Stimulated activated CD4-positive, alpha-beta T cell treated with anti-CD3 and anti-CD28 coated beads, Interleukin-2, amount 100 ng/mL, for 48 hours (primary cell): ENCODE measurements at places on chromosomes 4 and X.

DNA sequence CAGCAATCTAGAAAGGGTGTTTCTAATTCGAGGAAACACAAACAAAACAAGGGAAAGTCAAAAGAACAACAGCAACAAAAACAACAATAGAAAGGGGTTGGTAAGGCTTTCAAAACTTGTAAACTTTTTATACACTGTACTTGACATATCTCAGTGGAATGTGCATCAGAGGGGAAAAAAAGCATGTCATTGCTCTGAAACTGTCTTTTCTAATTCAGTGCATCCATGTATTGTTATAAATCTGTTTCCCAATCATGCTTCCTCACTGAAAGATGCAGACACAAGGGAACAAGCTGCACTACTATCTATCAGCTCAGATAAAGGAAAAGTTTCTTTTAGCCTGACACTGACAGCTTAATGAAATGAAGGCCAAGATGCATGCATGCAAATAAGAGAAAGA is 44.2 kb upstream of the PCDH18 start:
- no peak for DNase-seq

DNA sequence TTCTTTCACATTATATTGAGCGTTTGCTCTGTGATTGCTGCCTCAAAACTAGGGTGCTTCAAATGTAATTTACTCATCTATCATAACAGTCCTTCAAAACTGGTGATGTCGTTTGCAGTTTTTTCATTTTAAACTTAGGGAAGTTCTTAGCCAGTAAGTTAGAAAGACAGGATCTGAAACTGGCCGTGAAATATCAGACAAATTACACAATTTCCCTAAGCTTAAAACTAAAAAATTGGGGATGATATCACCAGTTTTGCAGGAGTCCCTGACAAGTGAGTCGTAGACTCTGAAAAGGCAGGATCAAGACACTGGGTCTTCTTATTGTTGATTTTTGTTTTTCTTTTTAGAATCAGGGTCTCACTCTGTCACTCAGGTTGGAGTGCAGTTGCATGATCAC is 44.8 kb downstream of the MOB1B start:
- no peak for DNase-seq

DNA sequence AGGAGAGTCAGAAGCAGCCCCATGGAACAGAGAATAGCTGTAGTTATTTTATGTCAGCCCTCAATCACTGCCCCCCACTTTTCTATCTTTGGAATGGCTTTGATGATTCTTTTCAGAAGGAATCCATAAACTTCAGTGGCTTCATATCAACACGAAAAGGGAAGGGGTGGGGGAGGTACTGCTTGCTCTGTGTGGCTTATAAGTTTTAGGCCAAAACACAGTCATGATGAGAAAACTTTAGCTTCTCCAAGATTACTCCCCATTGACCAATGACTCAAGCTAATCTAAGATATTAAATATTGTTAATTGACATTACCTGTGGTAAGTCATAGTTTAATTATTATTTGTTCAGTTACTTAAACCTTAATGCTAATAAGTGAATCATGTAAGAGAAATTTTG is 669.6 kb upstream of the FAM241A start:
- DNase-seq: no peak

- DNase-seq: no peak
Observed at GRCh38 chr4:54675721-54676461, 18.1 kb downstream of the KIT start.

- DNase-seq: no peak
Observed at GRCh38 chr4:16691450-16691849, 207.0 kb downstream of the LDB2 start.

GRCh38 chr4:151198748-151199147 is 78.2 kb upstream of the PRSS48 start:
- DNase-seq: no peak

DNA sequence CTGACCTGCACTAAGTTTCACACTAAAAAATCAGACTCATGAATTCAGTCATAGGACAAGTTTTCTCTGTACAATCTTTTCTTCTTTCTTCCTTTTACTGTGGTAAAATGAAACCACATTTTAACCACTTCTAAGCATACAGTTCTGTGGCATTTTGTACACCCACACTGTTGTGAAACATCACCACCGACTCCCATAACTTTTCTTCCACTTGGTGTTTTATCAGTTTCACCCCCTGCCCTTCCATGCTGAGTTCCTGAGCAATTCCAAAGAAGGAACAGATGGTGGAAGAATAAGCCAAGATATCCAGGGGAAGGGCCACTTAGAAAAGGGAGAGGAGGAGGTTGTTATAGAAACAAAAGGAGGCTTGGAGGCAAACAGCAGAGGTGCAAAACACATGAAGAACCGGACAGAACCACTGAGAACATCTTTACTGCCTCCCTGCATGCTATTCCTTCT is 22.6 kb downstream of the SLC25A4 start:
- no peak for DNase-seq

- DNase-seq: no peak
Observed at GRCh38 chr4:58766763-58767162, 1656.6 kb upstream of the IGFBP7 start.

- DNase-seq: no peak
Observed at GRCh38 chr4:40192114-40193015, 4.5 kb upstream of the RHOH start.

DNA sequence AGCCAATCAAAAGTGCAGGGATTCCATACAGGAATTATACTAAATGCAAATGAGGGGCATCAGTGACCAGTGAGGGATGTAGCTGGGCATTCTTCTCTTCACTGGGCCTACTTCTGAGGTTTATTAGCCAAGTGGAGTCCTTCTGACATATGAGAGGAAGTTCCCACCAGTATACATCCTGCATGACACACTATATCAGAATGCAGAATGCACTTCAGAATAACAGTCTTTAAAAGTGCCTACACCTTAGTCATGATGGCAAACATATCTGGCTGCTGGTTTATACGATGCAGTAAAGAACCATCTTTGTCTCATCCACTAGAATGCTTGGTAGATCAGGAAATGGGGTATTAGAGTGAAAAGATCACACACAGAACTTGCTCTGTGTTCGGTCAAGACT is 180.3 kb upstream of the PPARGC1A start:
- no peak for DNase-seq

DNA sequence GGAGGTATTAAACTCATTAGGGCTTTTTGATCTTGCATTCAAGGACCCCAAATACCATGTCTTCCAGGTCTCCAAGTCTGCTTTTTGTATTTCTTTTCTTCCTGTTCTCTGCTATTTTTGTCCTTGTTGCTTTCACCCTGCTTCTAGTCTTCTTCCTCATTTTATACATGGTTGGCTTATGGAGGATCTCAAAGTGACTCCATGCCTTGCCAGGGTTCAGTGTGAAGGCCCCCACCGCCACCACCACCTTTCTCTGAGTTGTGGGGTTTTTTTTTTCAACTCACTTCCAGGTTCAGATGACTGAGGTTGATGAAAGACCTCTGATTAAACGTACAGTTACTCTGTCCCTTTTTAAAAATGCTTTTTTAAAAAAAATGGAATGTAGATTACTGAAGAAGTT is 96.3 kb downstream of the MAML3 start:
- DNase-seq: no peak

- no peak for DNase-seq
Observed at GRCh38 chr4:4639370-4639769, 97.5 kb upstream of the STX18 start.

- no peak for DNase-seq
Observed at GRCh38 chr4:113147498-113148111, 98.2 kb downstream of the ANK2 start.

- no peak for DNase-seq
Observed at GRCh38 chrX:13220916-13221315, 98.9 kb downstream of the ATXN3L start.

DNA sequence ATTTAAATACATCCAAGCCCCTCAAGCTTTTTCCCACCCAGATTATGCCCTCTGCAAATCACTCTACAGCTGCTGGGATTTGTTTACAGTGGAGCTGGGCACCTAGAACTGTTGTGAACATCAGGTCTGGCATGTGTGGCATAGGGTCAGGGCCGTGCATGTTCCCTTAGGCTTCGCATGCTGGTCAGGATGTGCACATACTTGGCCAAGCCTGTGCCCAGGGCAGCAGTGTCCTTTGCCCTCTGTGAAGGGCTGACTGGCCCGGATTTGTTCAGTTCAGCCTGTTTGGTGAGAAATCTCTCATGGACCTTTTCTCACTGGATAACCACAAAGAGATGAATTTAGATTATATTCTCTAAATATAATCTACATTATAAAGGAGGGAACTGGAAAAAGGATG is 471.9 kb downstream of the TRIML1 start:
- no peak for DNase-seq

- DNase-seq: no peak
Observed at GRCh38 chr4:38145741-38146140, 185.5 kb downstream of the PTTG2 start.

DNA sequence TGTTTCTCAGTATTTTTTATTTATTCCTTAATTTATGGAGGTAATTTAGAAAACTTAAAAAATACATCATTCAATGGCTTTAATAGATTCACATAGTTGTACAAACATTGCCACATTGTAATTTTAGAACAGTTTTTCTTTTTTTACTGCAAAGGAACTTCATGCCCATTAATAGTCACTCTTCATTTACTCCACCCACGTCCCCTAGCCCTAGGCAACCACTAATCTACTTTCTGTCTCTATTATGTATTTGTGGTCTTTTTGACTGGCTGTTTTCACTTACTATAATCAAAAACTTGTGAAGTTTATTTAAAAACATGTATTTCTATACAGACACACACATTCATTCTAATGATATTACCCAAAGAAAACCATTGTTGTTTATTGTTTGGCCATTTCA is 664.8 kb downstream of the GRID2 start:
- DNase-seq: no peak

- DNase-seq: no peak
Observed at GRCh38 chr4:94545296-94545695, 93.6 kb downstream of the PDLIM5 start.

- DNase-seq: no peak
Observed at GRCh38 chrX:38312436-38312835, 14.9 kb downstream of the RPGR start.

GRCh38 chrX:66030505-66031317 is 9.2 kb downstream of the VSIG4 start:
- peak; percentile 18 for DNase-seq

GRCh38 chrX:49129427-49129826 is 5.9 kb upstream of the GPKOW start:
- DNase-seq: no peak

DNA sequence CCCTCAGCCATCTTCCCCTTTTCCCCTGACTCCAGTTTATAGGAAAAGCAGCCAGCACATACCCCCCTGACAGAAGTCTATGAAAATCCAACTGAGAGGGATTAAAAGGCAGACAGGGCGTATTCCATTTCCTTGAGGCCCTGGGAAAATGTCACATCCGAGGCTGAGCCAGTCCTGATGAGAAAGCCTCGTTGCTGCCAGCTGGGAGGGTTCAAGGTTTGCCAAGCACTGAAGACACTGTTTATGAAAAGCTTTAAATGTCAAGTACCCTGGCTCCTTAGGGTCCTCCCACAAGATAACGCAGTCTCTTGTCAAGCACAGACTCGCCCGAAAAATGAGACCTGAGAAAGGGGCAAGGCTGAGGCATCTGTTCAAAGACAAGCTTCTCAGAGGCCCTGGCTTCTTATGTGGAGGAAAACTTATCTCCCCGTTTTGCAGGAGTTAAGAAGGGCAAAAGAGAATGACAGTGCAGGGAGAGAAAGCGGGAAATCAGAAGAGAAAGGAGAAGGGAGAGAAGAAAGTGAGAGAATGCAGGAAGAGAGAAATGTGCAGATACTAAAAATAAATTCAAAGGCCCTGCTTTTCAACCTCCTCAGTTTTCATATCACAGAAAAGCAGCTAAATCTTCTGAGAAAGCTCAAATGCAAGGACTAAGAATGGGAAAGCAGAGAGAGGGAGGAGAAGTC is 44.7 kb downstream of the SCD5 start:
- no peak for DNase-seq

- DNase-seq: no peak
Observed at GRCh38 chr4:82770607-82771006, 28.0 kb downstream of the SCD5 start.

- no peak for DNase-seq
Observed at GRCh38 chrX:111671668-111672067, 9.3 kb upstream of the ALG13 start.

DNA sequence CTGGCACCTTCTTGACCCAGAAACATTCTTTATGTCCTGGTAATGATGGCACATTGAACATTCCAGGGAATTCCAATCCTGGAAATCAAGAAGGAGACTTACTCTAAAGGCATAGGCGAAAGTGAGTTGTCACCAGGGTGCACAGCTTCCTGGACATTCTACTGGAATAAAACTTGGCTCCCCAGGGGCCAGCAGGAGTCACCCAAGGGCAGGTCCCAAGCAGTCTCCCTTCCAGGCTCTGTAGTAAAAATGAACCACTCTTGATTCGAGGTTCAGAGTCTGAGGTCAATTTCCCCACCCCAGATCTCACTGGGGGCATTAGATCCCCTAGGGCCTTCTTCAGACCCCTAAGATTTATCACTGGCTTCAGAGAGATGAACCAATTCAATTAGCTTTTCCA is 338.7 kb upstream of the GATB start:
- no peak for DNase-seq

GRCh38 chr4:4533461-4534169 is 8.2 kb downstream of the STX18 start:
- DNase-seq: no peak

- DNase-seq: no peak
Observed at GRCh38 chr4:71186257-71186565, 152.6 kb upstream of the SLC4A4 start.

- no peak for DNase-seq
Observed at GRCh38 chr4:12471193-12471592, 1012.9 kb downstream of the RAB28 start.

GRCh38 chr4:175614890-175615289 is 197.2 kb downstream of the GPM6A start:
- no peak for DNase-seq

DNA sequence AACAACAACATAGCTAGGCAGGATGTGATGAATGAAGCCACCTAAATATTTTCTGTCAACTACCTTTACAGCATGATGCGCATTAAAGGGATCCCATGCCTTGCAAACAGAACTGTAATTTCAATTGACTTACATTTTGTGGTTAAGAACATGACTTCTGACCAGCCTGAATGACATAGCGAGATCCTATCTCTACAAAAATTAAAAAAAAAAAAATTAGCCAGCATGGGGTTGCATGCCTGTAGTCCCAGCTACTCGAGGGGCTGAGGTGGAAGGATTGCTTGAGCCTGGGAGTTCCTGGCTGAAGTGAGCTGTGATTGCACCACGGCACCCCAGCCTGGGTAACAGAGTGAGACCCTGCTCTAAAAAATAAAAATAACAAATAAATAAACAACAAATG is 680.6 kb downstream of the IQCM start:
- DNase-seq: no peak

- no peak for DNase-seq
Observed at GRCh38 chr4:157141976-157142375, 66.0 kb downstream of the GLRB start.

GRCh38 chr4:169810325-169811323 is 52.9 kb upstream of the HPF1 start:
- DNase-seq: peak; percentile 12
